ENCODE measurements at places on chromosomes 16 and 17. TPM values are rescaled to one million over a fixed set of nuclear protein-coding genes. Genes with fewer than 3 reads are reported as not detected.

The SLFN14 gene
- polyA plus RNA-seq = 0.06 TPM

The WNT3 gene
- not detected for polyA plus RNA-seq

The CLUH gene
- polyA plus RNA-seq = 4.9 TPM

The PRR29 gene
- 5.5 TPM for polyA plus RNA-seq

The TP53TG3B gene
- not detected for polyA plus RNA-seq

The DNAI2 gene
- polyA plus RNA-seq = not detected

Measured in naive thymus-derived CD4-positive, alpha-beta T cell (primary cell).